Activated naive CD8-positive, alpha-beta T cell treated with anti-CD3 and anti-CD28 coated beads, Interleukin-2, amount 10 ng/mL, durations not matched to agents 7 days and 5 days (primary cell): ENCODE measurements at places on chromosomes 1 and 21.

DNA sequence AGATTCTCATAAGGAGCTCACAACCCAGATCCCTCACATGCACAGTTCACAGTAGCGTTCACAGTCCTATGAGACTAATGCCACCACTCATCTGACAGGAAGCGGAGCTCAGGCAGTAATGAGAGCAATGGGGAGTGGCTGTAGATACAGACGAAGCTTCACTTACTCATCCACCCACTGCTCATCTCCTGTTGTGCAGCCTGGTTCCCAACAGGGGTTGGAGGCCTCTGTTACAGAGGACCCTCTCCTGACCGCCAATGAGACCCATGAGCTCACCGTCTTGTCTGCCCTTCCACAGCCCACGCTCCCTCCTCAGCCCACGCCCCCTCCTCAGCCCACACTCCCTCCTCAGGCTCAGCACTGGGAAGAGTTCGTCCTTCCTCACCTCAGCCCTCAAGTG is 39.6 kb downstream of the RSPH1 start:
- no peak for DNase-seq

- no peak for DNase-seq
Observed at GRCh38 chr1:225559326-225559725, 93.6 kb downstream of the ENAH start.

- DNase-seq, result no peak
Observed at GRCh38 chr1:227780101-227781044, 35.1 kb upstream of the PRSS38 start.

- DNase-seq, result no peak
Observed at GRCh38 chr1:58727364-58727763, 27.5 kb upstream of the MYSM1 start.

GRCh38 chr1:5921671-5922070 is 70.6 kb downstream of the NPHP4 start:
- DNase-seq, result no peak

DNA sequence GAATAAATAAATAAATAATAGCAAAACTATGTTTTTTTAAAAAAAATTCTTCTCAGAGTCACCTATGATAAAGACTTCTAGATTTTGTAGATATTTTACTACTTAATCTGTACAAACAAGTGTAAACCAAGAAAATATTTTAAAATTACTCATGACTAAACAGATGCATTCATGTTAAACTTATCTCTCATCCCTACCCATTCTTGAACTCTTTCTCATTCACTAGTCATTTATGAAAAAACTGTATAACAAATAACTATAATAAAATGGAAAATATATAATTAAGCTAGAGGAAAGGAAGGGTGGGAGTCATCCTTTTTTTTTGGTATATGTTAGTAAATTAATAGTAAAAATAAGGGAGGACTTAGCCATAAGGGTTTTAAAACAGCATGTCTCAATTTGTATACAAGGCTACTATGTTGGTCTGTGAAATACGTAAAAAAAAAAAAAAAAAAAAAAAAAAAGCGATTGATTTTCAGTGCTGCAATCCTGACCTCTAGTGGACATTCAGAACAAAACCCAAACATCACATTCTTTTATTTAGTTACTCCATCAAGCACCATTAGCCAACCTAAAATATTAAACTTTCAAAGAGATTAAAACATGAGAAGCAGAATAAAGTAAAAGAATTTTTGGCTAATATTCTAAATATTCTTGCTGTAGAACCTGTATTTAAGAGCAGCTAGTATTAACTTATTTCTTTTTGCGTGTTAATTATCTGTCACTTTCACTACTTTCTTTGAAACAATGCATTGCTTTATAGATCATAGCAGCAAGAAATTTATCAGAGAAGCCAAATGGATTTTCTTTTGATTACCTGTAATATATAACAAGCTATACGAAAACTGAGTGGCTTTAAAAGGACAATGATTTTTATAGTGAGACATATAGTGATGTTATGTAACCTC is 255.8 kb upstream of the CACYBP start:
- no peak for DNase-seq

- no peak for DNase-seq
Observed at GRCh38 chr21:39077876-39078275, 105.4 kb downstream of the PSMG1 start.

DNA sequence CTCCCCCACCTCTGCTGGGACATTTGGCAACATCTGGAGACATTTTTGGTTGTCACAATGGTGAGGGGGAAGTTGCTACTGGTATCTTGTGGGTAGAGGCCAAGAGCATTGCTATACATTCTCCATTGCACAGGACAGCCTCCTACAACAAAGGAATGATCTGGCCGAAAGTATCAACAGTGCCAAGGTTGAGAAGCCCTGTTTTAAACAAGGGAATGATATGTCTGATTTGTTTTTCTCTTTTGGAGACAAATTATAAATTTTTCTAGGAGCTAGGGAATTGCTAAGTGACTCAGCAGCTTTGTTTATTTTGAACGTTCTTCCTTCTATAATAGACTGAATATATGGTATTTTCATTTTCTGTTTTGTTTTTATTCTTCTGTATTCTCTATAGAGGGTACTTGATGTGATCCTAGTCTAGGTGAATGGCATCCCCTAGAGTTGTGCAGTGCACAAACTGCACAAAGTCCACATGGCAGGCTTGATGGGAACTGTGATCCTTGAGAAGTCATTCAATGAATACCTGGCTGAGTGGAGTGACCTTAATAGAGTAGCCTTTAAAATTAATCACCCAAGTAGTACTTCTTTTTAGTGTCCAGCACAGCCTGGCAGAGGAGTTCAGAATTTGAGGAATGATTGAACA is 288.6 kb upstream of the USP24 start:
- no peak for DNase-seq

DNA sequence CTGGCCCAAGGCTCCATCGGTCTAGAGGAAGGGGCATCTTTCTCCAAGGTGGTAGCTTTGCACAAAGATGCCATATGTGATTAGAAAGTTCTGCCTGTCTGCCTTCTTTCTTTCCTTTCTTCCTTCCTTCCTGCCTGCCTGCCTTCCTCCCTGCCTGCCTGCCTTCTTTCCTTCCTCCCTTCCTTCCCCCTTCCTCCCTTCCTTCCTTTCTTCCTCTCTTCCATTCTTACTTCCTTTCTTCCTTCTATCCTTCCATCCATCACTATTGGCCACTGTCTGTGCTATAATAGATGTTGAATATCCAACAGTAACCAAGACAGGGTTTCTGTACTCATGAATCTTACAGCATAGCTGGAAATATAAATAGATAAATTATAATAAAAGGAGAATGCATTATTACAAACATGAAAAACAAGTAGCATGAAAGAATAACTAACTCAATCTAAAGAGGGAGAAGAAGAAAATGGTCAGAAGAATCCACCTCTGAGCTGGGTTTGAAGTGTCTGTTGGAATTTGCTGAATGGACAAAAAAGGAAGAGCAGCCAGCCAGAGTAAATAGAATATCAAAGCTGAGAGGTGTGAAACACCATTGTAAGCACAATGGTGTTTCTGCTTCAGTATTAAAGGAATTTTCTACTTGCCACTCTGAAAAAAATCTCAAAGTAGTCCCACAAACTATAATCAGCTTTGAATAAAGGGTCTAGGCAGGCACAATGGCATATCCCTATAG is 250.6 kb upstream of the NR5A2 start:
- no peak for DNase-seq

DNA sequence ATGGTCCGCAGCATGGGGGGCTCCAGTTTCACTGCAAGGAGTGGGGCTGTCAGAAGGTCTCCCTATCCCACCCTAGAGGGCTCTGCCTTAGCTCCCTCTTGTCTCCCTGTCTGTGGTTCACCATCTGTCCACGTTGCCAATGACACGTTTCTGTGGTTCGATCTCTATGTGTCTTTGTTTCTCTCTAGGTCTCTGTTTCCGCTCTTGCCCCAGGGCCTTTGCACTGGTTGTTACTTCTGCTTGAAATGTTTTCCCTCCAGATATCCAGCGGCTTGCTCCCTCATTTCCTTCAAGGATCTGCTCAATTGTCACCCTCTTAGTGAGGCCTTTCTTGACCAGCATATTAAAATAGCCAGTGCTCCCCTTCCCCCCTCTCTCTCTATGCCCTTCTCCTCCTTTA is 8.5 kb upstream of the MRPS15 start:
- DNase-seq, result no peak

GRCh38 chr1:115531631-115532264 is 110.0 kb upstream of the VANGL1 start:
- no peak for DNase-seq

DNA sequence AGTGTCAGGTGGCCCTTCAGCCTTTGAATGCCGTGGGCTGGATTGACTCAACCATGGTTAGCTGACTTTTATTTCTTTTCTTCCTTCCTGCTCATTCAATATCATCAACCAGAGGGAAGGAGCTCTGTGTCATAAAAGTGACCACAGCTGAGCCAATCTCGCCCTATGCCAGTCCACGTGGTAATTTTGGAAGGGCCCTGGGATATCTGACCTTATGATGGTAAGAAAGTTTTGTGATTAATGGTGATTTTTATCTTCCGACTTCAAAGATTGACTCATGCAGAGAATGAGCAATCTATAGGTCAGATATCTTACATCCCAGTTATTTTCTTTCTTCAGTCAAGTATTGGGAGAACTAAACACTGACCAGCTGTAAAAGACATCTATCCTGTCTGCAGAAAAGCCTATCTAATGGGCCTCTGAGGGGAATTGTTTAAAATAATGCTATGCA is 170.3 kb downstream of the ZC3H11B start:
- DNase-seq, result no peak

DNA sequence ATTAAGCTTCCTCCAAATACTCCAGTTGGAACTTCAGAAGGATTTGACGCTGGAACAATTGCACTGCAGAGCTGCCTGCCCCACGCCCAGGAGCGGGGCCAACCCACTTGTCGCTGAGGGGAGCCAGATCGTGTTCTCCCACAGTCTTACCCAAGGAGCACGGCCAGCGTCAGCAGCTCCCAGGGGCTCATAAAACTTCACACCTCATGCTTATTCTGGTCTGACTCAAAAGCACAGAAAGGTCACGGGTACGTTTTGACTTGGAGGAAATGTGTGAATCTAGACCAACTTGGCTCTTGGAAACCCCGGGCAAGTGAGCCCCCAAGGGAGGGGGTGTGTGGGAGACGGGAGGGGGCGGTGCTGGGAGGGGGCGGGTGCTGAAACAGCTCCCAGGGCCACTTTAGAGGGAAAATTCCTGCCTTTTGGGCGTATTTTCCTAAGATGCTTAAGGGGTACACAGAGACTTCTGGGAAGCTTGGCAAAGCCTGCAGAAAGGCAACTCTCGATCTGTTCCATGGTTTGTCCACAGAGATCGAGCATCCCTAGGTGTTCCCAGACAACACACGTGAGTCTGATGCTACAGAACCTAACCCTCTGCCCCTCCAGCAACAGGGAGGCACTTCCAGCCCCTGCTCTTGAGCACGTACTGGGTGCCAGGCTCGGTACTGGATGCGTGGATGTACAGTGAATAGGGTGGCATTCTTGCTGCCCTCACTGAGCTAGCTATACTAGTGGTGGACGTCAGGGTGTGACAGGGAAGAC is 98.9 kb downstream of the DHRS3 start:
- DNase-seq, result peak; percentile 29

DNA sequence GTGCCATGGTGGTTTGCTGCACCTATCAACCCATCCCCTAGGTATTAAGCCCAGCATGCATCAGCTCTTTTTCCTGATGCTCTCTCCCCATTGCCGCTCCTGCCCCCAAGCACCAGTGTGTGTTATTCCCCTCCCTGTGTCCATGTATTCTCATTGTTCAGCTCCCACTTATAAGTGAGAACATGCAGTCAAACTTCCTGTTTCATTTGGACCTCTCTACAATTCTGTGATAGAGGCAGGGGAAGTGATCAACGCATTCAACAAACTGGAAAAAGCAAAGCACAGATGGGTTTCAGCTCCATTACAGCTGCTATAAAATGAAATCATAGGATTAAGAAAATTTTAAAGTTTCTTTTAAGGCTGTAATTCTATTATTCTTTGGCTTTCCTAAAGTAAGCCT is 23.3 kb upstream of the CD55 start:
- DNase-seq, result no peak
